ENCODE measurements at places on chromosomes 5 and 9.

- DNase-seq, result no peak
Observed at GRCh38 chr9:18703901-18704379, 230.0 kb downstream of the ADAMTSL1 start.

GRCh38 chr5:148374690-148375360 is 8.9 kb upstream of the FBXO38 start:
- no peak for DNase-seq

DNA sequence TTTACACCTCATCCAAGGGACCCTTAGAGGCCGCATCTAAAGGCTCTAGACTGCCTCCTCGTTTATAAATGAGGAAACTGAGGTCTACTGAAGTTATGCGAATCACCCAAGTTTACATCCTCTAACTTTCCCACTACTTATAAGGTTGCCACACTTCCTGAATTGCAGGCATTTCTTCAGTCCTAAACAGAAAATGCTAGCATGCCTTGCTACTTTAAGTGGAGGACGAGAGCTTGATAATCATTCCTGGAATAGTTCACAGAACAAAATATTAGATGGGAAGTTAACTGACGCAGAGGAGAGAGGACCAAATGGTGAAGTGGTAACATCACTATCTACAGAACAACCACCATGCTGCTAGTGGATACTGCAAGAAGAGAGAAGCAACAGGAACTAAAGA is 85.8 kb downstream of the GNAQ start:
- no peak for DNase-seq

DNA sequence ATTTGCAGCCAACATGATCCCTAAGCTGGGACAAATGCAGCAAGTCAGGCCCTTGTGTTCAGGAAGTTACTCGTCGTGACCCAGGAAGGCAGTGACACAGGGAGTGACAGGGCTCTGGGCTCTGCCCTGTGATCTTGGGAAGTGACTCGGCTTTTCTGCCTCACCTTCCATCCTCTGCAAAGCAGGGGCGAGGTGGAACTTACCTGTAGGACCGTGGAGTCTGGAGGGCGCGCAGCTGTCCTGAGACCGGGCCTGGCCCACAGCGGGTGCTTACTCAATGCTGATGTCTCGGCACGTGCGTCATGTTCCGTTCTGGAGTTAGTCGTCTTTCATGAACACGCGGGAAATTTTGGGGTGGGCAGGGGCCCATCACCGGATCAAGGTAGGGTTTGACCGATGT is 22.8 kb upstream of the LPCAT1 start:
- DNase-seq, result no peak

DNA sequence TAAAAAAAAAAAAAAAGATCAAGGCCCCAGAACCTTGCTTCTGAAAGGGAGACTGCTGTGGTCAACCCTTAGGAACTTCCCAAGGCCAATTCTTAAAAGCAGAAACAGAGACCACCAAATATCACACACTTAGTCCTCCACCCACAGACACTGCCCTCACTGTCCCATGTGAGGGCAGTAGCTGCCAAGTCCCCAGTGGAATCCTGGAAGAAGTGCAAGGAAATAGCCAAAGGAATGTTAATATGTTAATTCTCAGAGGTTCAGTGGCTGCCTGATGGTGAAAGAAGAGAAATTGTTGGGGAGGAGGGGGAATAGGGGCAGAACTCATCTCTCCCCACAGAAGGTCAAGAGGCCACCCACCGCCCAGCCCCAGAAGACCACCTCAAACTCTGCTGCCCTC is 23.1 kb downstream of the FSTL4 start:
- DNase-seq, result no peak
